ENCODE measurements at places on chromosomes 11 and 22.

DNA sequence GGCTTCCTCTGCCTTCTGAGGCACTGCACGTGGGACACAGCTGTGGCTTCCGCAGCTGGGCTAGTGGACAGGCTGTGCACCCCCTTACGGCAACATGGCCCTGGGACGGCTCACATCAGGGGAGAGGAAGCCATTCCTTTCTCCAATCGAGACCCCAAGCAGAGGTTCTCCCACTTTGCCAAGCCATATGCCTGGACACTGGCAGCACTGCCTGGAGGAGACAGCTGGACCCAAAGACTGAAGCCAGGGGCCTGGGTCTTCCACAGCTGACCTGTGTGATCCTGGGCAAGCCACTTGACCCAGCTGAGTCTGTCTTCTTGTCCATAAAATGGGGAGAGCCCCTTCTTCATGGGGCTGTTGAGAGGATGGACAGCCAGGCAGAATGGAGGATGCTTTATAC is 65.4 kb downstream of the SHISAL1 start:
- no peak for DNase-seq

DNA sequence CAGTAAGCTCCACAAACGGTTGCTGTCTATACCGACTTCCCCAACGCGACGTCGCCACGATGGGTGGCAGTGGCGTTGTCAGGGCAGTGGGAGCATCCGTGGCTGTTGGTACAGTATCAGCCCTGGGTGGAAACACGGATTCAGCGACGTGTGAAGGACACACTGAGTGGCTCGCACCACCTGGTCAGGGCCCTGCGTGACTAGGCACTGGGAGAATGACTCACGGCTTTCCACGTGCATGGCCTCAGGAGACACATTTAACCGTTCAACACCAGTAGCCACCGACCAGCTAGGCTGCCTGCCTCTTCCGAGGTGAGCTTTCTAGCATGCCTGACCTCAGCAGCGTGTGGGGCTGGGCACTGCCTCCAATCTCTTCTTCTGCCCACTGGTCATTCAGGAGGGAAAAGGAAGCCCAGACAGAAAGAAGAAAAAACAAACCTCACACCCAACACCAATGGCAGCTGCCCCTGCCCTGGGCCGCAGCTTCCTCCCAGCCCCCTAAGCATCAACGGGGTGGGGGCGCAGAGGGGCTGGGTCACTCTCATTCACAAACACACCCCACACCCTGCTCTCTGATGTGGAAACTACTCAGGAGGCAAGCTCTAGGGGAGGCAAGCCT is 59.0 kb downstream of the MYH9 start:
- no peak for DNase-seq

DNA sequence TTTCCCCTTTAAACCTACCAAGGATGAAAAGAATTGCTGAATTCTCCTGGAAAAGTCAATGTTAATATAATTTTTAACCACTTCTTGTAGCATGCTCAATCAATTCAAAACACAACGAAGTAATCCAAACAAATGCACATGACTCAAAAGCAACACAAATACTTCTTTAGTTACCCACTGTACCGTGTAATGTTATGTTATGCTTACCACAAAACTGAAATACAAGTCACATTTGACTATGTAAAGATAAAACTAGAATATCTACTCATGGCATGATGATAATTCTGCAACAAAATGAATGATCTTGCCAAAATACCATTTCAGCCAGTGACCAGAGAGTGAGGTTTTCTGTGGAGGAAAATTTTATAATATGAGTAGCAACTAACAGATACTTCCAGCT is 587.0 kb downstream of the DLG2 start:
- no peak for DNase-seq

DNA sequence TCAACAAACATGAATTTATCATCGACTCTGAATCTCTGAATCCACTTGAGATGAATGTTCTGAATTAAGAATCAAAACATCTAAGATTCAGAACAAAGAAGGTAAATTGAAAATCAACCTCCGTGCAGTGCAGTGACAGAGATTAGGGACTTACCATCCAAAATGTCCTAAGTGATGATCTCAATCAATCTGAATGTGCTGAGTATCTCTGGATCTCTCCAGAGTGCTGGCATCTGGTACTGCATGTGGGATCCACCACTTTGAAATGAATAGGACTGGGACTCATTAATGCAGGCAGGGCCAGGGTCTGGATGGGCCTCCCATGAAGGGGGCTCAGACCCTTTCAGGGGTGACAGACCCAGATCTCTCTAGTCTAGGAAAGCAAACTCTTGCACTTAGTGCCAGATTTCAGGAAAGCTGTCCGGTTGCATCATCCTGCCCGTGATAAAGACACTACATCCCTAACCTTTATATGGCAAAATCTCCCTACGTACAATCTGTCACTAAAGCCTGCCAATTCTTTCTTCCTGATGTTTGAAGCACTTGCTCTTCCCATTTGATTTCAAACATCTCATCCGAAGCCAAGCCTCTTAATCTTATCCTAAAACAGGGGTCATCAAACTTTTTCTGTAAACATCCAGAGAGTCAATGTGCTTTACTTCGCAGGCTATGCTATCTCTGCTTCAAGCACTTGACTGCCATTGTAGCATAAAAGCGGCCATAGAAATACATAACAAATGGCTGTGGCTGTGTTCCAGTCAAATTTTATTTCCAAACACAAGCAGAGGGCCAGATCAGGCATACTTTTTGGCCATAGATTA is 263.3 kb downstream of the LARGE1 start:
- DNase-seq = no peak

DNA sequence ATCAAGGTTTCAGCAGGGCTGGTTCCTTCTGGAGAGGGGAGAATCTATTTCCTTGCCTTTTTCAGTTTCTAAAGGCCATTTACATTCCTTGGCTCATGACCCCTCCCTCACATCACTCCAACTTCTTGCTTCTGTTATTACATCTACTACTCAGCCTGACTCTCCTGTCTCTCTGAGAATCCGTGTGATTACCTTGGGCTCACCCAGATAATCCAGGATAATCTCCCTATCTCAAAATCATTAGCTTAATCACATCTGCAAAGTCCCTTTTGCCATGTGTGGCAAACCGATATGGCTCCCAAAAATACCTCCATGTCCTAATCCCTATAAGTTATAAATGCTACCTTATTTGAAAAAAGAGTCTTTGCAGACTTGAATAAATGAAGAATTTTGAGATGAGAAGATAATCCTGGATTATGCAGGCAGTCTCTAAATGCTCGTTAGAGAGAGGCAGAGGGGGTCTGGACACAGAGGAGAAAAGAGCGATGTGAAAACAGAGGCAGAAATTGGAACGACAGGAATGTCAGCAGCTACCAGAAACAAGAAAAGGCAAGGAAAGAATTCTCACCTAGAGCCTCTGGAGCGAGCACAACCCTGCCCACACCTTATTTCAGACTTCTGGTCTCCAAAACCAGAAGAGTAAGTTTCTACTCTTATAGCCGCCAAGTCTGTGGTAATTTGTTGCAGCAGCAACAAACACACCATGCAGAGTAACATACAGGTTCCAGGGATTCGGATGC is 23.6 kb upstream of the ARHGAP32 start:
- DNase-seq = no peak

DNA sequence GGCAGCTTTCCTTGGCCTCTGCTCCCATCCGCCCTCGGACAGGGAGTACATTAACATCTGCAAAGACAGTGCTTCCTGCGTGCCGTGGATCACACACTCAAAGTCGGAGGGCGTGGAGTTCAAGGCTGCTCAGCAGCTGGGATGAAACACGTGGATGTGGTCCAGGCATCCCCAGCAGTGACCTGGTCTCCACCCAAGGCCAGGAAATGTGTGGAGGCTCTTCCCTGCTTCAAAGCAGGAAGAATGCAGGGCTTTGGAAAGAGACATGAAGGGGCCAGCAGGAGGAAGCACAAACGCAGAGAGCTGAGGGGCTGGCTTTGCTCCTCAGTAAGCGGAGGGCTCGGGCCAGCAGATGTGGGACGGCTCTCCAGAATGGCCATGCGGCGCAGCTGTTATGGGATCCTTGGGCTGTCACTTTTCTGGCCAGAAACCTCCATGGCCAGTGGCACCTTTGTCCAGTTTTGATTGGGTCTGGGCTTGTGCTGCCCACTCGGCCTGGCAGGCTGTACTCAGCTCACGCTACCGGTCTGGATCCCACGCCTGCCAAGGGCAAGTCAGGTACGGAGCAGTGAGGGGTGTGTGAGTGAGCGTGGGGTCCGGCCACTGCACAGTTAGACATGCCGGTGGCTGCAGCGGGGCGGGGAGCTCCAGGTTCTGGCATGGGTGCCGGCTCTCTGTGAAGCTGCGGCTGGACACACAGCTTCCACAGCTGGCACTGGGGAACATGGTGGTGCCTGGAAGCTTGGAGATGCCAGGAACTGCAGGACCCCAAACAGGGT is 438.0 kb downstream of the TBC1D22A start:
- no peak for DNase-seq

DNA sequence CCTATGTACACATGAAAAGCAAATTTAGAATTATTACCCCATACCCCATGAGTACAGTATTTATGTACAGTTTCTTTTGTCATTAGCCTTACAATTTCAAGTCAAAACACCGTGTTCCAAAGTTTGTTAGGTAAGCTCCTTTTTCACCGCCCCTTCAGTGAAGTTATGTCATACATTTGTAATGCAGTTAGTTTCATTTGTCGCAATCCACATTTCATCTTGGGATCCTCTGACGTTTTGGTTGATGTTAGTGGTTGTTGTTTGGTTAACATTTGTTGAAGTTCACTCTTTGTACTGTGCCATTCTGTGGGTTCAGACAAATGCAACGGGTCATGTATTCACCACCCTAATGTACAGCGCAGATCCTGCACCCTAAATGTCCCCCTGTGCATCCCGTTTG is 45.2 kb downstream of the ARHGEF12 start:
- no peak for DNase-seq

DNA sequence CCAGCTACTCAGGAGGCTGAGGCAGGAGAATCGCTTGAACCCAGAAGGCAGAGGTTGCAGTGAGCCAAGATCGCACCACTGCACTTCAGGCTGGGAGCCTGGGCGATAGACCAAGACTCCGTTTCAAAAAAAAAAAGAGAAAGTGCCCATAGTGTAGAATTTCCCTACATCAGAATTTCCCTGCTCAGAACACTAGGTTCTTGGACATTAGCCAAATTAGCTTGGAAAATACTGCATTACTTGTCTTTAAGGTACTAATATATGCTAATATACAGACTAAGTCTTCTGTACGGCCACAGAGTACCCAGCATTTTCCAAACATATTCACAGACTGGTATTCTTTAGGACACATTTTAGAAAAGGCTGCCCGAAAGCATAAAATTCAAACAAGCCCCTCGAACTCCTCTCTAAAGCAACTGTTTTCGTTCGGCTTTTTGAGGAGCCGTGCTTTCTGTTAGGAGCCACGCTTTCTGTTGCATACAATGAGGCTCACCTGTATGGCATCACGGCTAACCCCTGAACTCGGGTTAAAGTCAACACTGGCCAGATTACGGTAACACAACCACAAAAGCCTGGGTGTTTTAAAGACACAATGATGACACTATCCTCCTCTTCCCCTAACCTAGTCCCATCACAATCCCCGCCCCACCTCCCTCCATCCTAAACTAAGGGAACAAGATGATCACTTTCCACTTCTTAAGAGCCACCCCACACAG is 18.4 kb downstream of the TNKS1BP1 start:
- no peak for DNase-seq

GRCh38 chr11:130778705-130779104 is 137.6 kb downstream of the SNX19 start:
- no peak for DNase-seq

DNA sequence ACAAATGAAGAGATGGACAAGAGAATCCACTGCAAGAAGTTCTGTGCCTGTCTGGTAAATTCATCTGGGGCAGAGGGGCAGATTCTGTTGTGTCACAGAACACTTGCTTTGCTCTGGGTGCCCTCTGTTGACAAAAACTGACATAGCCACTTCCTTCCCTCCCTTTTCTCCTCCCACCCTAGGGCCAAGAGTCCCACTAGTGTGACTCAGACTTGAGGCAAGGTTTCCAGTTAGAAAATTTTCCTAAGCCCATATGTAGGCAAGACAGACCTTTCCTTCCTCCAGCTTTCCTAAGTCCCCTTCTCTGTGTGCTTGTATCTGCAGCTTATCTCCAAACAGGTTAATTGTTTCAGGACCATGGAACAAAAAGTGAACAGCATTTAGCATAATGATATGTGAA is 106.8 kb downstream of the RBFOX2 start:
- peak; percentile 16 for DNase-seq

DNA sequence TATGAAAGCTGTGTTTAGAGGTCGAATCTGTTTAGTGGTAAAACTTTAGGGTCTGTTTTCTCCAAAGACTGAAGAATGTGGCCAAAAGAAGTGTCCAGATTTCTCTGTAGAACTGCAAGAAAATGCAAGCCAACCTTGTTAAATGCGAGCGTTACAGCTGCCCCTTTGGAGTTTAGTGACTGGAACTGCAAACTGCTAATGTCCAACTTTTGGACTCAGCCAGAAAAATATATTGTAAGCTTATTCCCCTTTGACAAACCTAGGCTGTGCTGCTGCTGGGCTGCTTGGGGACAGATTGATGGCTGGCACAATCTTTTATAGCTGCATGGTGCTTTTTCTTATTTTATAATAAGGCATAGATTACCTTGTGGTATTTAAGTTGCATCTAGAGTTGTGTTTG is 3.9 kb downstream of the TEAD1 start:
- DNase-seq = no peak

- no peak for DNase-seq
Observed at GRCh38 chr11:100759856-100760255, 72.8 kb downstream of the ARHGAP42 start.

- DNase-seq = no peak
Observed at GRCh38 chr22:18121506-18121905, 10.9 kb downstream of the TUBA8 start.

DNA sequence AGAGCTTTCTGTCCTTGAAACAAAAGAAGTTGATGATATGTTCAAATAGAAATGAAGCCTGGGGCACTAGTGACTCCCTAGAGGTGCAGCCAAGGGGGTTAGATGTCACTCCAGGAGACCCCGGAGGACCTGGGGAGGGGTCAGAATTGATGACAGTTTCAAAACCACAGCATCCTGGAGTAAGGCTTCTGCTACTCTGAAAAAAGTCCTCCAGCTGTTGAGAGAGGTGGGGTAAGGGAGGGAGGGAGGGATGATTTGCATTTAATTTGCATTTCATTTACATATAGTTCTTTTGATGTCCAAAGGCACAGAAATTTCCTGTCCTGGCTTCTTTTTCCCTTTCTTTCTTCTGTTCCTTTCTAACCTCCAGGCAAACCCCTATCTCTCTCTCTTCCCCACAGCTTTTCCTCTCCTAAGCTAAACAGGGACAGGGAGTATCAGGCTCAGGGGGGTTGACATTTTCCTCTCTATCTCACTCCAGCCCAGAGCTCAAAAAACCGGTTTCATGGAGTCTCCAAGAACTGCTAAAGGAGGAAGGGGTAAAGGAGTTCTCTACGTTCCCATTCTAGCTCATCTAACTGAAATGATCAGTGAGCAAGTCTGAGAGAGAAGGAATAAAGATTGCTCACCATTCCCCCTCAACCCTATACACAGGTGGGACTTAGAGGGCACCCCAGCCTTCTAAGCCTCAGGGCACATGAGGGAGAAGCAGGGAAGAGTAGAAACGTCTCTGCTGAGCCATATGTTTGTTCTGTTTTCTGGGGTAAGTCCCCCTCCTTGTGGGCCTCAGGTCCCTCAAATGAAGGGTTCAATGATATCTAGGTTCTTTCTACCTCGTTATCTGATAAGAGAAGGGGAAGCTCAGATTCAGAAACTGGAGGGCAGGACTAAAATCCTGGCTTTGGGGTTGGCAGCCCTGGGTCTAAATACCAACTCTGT is 3.5 kb upstream of the POU2F3 start:
- DNase-seq = no peak

All from stimulated activated CD4-positive, alpha-beta T cell treated with anti-CD3 and anti-CD28 coated beads, Interleukin-2, amount 100 ng/mL, for 48 hours (primary cell).